ENCODE measurements at places on chromosomes 1 and 21. TPM values are rescaled to one million over a fixed set of nuclear protein-coding genes. Genes with fewer than 3 reads are reported as not detected.

- no peak for DNase-seq
These were observed 2.1 kb upstream of the KCNAB2 start for GRCh38 chr1:6043561-6043960.

The ZNF648 gene
- polyA plus RNA-seq = 0.13 TPM

The F5 gene
- 0.20 TPM for polyA plus RNA-seq

DNA sequence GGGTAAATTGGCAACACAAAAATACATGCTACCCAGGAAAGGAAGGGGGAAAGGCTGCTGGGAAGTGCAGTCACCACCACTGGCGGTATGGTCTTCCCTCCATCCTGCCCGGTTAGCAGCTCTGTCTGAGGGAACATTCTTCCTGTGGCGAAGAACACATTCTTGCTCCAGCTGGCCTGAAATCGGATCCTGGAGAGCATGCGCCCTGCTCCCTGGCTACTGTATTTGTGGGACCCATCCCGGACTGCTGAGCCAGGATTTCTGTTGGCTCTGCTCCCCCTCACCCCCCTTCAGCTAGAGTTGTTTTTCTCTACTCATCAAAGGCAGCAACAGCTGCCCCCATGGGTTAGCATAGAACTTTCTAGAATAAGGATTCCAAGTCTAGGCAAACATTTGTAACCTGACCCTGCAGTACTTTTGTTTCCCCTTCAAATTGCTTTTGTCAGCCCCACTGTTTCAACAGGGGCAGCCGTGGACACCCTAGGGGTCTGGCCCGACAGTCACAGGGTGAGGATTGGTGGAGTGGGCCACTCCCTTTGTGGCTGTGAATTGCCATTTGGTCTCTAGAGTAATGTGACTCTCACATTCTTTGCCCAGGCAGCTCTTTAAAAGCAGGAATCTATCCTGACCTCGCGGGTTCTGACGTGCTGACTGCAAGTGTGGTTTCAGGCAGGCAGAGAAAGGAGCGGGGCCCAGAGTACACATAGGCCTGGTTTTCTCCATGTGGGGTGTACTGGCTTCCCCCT is 157.7 kb downstream of the TOMM20 start:
- DNase-seq = peak; percentile 89

- no peak for DNase-seq
These were observed 18.9 kb downstream of the PRRX1 start for GRCh38 chr1:170682809-170683208.

DNA sequence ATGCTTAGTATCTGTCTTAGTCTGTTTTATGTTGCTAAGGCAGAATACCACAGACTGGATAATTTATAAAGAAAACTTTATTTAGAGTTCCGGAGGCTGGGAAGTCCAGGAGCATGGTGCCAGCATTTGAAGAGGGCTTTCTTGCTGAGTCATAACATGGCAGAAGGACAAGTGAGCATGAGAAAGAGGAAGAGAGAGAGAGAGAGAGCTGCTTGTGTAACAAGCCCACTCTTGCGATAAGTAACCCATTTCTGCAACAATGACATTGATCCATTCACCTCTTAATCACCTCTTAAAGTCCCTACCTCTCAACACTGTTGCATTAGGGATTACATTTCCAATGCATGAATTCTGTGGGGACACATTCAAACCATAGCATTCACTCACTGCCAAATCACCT is 11.7 kb upstream of the MYOCOS start:
- no peak for DNase-seq

DNA sequence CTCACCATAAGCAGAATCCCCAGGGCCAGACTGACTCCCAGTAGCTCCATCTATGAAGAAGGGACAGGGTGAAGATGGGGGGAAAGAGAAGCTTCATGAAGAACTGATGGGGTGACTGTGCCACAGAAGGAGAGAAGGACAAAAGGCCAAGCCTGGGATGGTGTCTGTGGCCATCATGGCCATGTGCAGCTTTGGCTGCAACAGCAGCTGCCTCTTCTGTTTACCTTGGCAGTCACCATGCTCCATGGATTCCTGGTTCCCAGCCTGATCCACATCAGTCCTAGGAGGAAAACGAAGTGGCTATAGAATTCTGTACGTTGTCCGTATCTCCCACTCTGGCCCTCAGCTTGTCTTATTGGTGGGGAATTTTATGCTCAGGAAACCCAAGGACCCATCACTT is 12.0 kb downstream of the SEMA6C start:
- DNase-seq = no peak

The SPATA21 gene
- not detected for polyA plus RNA-seq

DNA sequence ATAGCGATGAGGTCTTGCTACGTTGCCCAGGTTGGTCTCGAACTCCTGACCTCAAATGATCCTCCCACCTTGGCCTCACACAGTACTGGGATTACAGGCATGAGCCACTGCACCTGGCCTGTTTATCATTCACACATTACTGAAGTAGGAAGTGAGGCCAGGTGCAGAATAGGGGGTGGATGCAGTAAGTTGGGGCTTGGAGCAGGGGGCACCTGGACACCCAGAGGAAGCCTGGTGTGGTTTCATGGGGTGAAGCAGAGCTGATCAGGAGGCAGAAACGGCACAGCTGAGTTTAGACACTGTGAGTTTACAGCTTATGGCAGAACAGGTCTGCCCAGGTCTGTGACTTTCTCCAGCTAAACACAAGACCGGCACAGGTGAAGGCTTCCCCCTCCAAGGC is 4.9 kb downstream of the CDA start:
- no peak for DNase-seq

- DNase-seq = no peak
These were observed 202.3 kb downstream of the TNR start for GRCh38 chr1:175540896-175541645.

DNA sequence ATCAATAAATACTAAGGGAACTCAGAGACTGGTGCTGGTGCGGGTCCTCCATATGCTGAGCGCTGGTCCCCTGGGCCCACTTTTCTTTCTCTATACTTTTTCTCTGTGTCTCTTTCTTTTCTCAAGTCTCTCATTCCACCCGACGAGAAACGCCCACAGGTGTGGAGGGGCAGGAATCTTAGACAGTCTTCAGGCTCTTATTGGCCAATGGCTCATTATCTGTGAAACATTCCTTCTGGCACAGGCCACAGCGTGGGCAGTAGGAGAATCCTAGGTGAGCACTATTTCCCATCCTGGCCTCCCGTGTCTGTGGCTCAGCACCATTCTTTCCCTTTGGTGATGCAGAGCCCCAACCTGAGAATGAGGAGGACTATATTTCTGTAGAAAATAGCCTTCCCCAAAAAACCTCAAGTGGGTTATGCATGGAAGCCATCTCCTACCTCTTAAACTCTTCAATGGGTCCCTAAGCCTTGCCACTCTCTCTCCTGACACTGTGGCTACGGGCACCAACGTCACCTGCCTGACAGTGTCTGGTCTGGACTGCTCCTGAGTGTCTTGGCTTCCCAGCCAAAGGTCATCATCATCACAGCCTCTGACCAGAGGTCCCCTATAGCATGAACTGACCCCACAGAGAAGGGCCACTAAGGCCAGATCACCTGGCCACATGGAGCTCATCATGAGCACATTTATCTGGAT is 6.2 kb upstream of the SLAMF1 start:
- DNase-seq = no peak

DNA sequence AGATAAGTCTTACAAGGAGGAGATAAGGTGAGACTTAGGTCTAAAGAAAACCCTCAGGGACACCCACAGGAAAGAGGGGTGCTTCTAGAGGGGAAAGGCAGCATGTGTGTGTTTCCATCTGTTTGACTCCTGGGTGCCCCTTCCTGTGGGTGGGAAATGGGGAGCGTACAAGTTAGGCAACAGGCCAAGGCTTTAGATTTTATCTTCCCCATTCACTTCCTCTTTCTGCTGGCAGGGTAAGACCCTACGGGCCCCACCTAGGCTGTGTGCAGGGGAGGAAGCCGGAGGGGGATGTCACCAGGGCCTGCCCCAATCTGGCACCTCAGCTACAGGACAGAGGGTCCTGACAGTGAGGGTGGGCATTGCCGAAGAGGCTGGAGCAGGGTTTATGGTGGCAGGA is 2.5 kb upstream of the OLIG1 start:
- DNase-seq = no peak

- no peak for DNase-seq
These were observed 385.9 kb upstream of the LYPLAL1 start for GRCh38 chr1:218787826-218788225.

- no peak for DNase-seq
These were observed 15.7 kb downstream of the PTPN22 start for GRCh38 chr1:113855630-113856400.

GRCh38 chr1:185694081-185694480 is 40.1 kb upstream of the HMCN1 start:
- DNase-seq = no peak

DNA sequence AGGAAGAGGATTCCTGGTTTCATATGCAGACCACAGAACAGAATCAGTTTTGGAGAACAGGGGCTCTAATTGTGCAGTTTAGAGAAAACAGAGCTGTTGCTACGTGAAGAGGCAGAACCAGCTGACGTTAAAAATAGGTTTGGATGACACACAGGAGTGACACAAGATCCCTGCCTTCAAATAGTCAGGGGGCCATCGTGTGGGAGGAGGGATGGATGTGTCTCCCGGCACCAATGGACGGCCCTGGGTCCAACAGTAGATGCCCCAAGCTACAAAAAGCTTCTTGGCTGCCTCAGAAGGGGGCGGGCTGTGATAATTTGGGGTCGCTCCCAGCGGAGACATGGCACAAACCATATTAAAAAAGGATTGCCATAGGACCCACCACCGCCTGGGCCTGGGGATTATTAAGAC is 87.8 kb downstream of the MRPL37 start:
- DNase-seq = peak; percentile 58

The CSTB gene
- 18.0 TPM for polyA plus RNA-seq

The GUCA2B gene
- not detected for polyA plus RNA-seq

DNA sequence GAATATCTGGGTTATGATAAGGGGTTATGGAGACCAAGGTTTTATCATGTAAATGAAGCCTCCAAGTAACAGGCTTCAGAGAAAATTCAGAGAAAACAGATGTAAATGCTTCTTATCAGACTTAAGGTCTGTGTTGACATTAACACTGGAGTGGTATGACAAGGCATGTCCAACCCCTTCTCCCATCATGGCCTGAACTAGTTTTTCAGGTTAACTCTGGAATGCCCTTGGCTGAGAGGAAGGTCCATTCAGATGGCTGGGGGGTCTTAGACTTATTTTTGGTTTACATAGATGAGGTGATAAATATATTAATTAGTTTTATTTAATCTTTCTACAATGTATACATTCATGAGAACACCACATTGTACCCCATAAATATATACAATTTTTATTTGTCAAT is 399.6 kb downstream of the TBX15 start:
- no peak for DNase-seq

DNA sequence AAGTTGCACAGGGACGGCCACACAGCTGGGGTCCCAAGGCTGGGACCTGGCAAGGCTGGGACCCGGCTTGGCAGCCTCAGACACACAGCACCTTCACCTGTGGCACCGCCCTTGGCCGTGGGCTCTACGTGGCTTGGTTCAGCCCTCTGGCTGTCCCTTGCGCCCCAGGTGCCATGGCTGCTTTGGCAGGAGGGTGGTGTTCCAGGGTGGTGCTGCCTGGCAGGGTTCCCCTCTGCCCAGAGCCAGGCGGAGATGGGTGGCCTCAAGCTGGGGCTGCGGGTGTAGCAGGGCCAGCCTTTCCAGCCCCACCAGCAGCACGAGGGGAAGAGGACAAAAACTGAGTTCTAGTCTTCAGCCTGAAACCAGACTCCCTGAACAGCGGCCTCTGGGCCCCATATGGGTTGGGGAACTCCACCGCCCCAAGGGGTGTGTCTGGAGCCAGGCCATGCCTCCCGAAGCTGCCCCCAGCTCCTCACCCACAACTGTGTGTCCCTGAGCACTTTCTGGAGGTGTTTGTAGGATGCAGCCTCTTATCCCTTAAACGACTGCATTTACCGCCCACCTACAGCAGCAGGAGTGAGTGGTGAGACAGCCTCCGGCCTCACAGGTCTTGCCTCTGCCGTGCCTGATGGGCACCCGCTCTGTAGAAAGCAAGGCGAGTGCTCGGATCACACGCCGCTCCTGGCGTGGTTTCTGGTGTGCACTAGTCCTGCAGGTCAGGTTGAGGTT is 92.3 kb downstream of the PDE9A start:
- no peak for DNase-seq
